ENCODE measurements at places on chromosomes 12 and 14.

DNA sequence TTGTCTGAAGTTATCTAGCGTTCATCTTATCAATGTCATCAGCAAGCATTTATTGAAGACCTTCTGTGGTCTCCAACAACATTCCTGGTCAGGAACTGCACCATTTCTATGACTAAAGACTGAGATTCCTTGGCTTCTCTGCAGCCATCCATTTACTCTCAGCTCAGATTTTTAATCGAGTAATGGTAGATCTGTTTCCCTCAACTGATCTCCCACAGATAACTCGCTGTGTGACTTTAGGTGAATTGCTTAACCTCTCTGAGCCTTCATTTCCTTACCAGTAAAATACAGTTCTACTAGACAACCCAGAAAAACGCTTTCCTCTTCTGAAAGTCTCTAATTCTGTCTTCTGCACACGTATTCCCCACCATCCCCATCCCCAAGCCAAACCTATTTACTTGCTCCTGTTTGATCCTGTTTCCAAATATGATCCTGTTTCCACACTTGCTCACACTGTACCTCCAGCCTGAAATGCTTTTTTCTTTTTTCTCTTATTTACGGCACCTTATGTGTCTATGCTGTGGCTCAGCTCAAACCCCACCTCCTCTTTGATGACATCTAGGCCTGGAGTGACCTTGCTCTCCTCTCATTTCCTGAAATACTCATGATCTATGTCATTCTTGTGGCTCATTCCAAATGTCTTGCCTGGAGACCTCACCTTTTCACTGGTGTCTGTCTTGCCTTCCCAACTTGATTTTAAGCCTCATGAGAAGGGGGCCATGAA is 21.8 kb downstream of the PLXNC1 start:
- no peak for DNase-seq

DNA sequence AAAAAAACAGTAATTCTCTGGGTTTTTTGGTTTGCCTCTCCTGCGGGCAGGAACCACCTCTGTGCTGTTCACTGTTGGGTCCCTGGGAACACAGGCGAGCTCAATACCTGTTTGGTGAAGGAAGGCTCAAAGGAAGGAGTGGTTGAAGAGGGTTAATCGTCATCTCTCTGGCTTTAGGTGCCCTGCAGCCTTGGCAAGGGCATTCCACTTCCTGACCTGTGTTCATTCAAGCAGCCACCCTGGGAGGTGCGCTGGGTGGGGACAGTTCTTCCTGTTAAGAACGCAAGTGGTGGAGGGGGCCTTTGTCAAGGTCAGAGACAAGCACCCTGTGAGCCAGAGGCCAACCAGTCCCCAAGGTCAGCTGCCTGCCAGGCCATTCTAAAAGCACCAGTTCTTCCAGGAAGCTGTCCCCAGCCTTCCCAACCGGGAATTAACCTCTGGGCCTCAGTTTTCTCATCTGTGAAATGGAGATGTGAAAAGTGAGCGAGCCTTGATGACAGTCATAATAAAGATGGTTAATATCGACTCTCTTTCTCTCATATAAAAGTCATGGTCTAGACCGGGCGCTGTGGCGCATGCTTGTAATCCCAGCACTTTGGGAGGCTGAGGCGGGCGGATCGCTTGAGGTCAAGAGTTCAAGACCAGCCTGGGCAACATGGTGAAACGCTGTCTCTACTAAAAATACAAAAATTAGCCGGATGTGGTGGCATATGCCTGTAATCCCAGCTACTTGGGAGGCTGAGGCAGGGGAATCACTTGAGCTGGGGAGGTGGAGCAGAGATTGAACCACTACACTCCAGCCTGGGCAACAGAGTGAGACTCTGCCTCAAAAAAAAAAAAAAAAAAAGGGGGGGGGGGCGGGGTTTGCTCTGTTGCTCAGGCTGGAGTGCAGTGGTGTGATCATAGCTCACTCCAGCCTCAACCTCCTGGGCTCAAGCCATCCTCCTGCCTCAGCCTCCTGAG is 6.1 kb downstream of the RHOF start:
- no peak for DNase-seq

DNA sequence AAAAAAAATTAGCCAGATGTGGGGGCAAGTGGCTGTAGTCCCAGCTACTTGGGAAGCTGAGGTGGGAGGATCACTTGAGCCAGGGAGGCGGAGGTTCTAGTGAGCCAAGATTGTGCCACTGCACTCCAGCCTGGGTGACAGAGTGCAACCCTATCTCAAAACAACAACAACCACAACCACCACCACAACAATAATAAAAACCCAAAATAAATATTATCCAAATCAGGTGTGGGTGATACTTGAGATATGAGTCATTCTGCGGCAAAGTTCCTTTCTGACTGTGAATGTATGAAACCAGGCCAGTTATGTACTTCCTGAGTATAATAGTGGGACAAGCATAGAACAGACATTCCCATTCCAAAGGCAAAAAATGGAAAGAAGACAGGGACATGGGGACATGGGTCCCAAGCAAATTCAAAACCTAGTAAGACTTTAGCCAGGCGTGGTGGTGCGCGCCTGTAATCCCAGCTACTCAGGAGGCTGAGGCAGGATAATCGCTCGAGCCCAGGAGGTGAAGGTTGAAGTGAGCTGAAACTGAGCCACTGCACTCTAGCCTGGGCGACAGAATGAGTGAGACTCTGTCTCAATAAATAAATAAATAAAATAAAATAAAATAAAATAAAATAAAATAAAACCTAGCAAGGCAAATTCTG is 9.7 kb upstream of the ERC1 start:
- no peak for DNase-seq

- peak; percentile 59 for DNase-seq
These were observed 5.9 kb upstream of the GDF11 start for GRCh38 chr12:55736780-55737580.

DNA sequence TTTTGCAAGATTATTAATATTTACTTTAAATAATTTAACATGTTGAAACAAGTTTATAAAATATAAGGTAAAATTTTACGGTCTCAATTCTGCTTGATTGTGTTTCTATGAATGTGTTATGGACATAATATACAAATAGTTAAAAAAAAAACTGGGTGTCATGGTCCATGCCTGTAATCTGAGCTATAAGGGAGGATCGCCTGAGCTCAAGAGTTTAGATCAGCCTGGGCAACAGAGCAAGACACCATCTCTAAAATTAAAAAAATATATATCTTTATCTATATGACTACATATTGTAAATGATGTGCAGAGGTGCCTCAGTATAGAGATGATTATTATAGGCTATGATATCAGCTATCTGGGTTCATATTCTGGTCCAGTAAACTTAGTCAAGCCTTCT is 9.9 kb downstream of the PAPOLA start:
- DNase-seq: no peak
